ENCODE measurements at places on chromosomes 7 and 10.

- no peak for DNase-seq
These were observed 7.0 kb downstream of the GPAM start for GRCh38 chr10:112176543-112176942.

DNA sequence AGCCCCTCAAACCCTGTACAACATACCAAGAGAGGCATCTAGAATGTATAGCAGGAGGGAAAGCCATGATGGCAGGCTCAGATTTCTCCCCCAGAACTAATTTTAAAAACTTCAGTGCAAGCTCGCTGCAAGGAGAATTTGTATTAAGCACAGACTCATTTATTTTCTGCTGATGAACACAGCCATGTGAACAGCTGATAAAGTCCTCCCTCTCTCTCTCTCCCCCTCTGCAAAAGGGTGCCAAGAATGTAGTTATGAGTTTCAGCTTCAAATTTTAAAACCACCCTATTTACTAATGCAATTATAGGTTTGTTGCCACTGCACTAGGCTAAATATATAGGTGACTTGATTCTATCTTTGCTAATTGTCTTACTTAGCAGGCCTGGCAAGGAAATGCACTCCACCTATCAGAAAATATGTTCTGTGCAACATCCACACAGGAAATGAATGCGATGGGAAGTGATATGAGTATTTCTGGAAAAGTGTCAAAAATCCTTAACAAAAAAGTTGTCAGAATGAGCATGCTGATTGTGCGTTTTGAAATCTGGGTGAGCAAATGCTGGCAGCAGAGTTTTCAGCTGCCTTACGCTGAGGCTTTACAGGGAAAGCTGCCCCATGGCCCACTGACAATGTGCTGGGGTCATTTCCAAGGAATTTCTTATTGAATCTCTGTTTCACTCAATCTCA is 43.4 kb upstream of the GHITM start:
- DNase-seq = no peak

GRCh38 chr10:21184984-21185383 is 287.9 kb upstream of the NEBL start:
- no peak for DNase-seq

GRCh38 chr7:12458520-12459131 is 55.0 kb upstream of the VWDE start:
- DNase-seq = peak; percentile 78

GRCh38 chr7:22622116-22622785 is 104.7 kb upstream of the IL6 start:
- DNase-seq = no peak

DNA sequence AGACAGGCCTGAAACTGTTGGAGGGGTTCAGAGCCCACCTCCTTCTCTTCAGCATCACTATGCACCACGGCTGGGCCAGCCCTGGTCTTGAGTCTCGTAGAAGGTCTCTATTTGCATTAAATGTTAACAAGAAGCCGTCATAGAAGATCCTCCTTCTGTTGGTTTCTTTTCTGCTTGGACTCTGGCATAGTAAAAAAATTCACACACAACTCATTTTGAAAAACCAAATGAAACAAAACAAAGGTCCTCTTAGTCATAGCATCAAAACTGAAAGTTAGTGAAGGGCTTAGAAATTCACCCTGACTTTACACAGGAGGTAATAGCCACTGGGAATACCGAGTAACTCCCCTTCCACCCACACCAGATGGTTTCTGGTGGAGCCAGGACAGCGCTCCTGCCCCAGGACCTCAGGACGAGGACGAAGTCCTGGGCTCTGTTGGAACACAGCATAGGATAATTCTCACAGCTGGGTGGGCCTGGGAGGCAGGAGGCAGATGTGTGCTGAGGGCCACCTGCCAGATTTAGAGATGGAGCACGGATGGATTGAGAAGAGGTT is 248.4 kb upstream of the KLF6 start:
- no peak for DNase-seq

GRCh38 chr7:45196374-45196773 is 38.8 kb downstream of the RAMP3 start:
- DNase-seq = no peak

DNA sequence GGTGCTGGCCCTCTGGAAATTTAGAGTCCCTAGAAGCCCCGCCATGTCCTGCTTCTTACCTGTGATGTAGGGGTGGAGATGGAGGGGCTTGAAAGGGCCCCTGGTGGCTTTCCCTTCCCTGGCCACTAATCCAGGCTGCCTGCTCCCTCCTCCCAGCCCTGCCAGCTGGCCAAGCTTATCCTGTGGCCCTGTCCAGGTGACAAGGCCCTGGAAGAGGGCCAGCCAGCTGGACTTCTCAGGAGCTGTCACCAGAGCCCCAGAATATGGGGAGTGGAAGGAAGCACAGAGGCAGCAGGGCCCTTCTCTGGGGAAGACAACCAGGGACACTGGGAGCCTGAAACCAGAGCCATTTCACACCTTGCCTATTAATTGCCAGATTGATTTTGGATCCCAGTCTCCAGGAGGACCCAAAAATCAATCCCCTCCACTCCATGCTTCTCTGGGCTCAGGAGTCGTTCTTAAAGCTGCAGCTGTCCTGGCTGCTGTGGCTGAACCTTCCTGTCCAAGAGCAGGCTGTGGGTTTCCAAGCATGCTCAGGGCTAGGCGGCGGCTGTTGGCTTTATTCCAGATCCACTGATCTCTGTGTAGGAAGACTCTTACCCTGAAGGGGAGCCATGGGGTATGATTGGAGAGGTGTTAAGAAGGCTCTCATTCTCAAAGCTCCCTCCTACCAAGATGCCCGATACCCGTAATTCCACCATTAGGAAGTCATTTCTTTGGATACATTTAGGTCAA is 52.6 kb upstream of the PCBD1 start:
- no peak for DNase-seq

- no peak for DNase-seq
These were observed 37.3 kb downstream of the DNAH11 start for GRCh38 chr7:21580073-21580521.

- no peak for DNase-seq
These were observed 3.8 kb upstream of the TECTB start for GRCh38 chr10:112279433-112279832.

DNA sequence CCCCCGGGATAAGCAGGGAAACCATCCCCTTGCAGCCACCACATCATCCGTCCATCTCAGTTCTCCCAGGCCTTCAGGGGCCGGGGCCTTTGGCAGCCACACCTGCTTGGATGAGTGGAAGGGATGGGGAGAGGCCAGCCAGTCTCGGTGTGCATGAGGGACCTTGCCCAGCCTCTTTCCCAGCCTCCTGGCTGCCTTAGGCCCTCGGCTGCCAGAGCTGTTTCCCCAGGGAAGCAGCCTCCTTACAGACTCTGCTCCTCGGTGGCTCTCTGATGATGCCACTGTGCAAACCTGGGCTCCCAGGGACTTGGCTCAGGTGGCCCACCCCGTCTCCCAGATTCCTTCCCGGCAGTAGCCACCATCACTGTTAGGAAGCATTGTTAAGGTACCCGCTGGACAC is 14.7 kb downstream of the FGF8 start:
- DNase-seq = no peak

- no peak for DNase-seq
These were observed 32.3 kb upstream of the CELF2 start for GRCh38 chr10:10985361-10985760.

DNA sequence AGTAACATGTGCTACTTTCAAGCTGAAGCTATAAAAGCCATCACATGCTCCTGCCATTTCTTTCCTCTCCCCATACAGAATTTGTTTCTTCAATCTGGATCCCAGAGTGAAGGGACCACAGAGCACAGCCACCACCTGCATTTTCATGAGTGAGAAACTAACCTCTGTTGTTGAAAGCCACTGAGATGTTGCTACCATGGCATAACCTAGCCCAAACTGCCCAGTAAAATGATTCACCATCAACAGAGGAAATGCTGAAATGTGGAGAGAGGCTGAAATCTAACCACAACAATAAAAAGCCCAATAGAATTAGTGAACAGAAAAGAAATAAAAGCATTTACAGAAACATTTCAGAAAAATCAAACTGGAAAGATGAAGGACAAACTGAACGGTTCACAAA is 125.2 kb downstream of the AMPH start:
- DNase-seq = no peak

- DNase-seq = no peak
These were observed 34.2 kb downstream of the MTURN start for GRCh38 chr7:30168835-30169573.

DNA sequence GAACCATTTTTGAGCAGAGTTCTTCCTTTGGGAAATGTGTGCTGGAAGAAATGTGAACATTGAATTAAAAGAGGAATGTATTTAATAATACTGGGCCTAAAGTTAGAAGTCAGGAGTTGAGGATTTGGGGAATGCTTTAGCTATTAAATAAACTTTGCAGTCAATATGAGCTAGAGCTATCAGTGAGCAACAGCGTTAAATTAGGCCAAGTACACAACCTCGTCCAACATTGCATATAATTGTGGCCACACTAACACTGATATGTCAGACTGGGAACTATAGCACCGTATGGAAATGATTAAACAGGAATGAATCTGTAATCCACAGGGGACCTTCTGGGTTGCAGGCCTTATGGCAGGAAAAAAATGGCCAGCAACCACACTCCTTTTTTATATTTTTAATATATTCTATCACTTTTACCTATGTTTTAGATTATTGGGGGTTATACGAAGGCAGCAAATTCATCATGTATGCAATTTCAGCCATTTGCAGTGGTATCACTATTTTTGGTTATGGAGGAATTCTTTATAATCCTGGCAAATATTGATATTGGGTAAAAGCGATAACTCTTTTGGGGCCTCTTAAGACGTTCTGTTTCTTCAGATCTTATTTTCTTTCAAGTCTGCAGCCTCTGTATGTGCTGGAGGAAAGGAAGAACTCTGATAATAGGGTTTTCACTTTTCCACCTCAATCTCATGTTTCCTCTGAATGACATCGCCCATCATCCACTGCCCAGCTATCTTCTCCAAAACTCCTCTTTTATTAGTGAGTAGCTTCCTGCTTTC is 236.3 kb upstream of the PLXDC2 start:
- DNase-seq = peak; percentile 6

- no peak for DNase-seq
These were observed 170.2 kb downstream of the PLXNA4 start for GRCh38 chr7:132406039-132406438.

GRCh38 chr7:698515-699475 is 27.7 kb upstream of the DNAAF5 start:
- no peak for DNase-seq

DNA sequence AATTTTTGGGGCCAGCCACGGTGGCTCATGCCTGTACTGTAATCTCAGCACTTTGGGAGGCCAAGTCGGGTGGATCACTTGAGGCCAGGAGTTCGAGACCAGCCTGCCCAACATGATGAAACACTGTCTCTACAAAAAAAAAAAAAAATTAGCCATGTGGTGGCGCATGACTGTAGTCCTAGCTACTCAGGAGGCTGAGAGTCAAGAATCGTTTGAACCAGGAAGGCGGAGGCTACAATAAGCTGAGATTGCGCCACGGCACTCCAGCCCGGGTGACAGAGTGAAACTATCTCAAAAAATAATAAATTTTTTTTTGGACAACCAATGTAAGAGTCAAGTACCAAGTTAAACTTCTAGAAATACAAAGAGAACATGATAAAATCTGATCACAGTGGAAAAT is 164.6 kb downstream of the AVL9 start:
- DNase-seq = no peak

GRCh38 chr7:2212906-2213305 is 19.8 kb downstream of the MAD1L1 start:
- DNase-seq = no peak

DNA sequence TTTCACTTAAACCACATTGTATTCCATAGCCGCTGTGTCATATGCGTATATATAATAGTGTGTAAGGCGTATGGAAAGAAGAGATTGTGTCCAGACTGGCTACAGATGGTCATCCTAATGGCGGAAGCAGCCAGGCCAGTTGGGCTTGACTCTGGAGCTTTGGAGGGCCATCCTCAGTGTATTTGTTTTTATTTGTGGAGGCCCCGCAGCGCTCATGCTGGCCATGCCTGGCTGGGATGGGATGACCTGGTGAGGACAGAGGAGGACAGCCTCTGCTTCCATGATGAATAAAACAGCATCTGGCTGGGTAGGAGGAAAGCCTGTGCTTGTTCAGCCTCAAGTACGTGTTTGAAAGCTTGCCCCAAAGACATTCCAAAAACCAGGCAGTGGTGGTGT is 220.3 kb downstream of the EBF3 start:
- DNase-seq = no peak

DNA sequence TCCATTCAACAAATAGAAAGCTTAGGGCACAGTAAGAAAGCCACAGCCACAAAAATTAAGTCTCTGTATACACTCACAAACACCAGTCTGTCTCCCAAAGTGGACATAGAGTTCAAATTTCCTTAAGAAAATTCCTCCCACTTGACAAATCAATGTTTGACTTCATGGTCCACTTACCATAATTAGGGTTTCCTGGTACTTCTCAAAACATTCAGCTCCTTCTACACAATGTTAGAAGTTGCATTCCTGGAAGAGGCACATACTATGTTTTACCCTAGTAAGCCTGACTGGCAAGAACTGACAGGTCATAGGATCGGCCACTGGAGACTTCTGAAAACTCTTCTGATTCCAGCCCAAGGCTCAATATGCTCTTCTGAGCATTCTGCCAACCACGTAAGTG is 70.5 kb downstream of the CPXM2 start:
- no peak for DNase-seq

- DNase-seq = no peak
These were observed 4.9 kb downstream of the DKK1 start for GRCh38 chr10:52318822-52319464.

DNA sequence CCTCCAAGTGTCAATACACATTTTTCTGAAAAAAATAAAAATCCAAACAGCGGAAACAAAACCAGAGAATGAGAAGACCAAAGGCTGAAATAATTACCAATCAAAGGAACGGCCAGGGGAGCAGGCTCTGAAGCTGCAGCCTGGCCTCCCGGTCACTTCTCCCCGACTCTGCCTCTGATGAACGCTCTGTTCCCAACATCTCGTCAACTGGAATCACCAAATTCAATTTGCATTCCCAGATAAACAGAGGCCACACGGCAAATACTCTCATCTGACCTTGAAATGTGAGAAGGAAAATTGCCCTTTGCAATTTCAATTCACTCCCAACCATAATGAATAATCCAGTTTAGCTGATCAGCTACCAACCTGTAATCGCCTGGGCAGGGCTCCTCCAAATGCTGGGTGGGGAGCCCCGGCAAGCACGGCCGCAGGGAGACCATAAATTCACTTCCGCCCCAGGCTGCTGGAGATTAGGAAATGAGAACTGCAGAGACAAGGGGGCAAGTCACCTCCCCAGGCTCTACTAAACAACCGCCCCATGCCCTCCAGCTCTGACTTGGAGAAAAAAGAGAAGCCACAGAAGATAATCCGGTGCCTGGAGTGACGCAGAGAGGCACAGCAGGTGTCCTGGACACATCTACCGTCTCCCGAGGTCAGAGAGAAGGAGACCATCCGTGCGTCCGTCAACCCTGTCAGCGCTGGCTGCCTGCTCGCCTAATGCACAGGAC is 153.2 kb downstream of the MAD1L1 start:
- no peak for DNase-seq

- no peak for DNase-seq
These were observed 2.4 kb downstream of the SH2B2 start for GRCh38 chr7:102289057-102289456.

GRCh38 chr7:69534461-69535041 is 63.7 kb upstream of the AUTS2 start:
- no peak for DNase-seq

- DNase-seq = no peak
These were observed 96.6 kb upstream of the NPTX2 start for GRCh38 chr7:98520356-98520951.

Measured in NCI-H446 (cell line).